ENCODE measurements at places on chromosomes 7 and 10.

DNA sequence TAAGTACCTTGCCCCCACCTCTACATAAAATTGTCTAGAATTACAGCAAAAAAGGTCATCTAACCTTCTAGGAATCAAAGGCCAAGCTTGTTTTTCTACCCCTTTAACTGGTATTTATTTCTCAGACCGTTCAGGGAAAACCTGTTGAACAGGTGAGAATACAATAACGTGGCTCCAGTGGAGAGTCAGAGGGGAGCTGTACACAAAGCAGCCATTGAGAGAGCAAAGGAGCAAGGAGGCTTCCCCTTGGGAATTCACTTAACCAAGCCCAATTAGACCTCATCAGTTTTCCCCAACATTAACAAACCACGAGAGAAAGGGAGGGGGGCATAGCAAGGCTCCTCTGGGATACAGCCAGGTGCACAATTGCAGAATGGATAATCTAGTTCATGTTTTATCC, 101.9 kb downstream of the ELMO1 start:
- no peak for DNase-seq

- no peak for DNase-seq
These were observed 88.9 kb downstream of the SCRN1 start for GRCh38 chr7:29900745-29901144.

GRCh38 chr7:140284062-140284461, 107.3 kb upstream of the KDM7A start:
- DNase-seq, result no peak

- no peak for DNase-seq
These were observed 83.5 kb upstream of the PRKG1 start for GRCh38 chr10:50990568-50991455.

- DNase-seq, result no peak
These were observed 45.9 kb upstream of the DRGX start for GRCh38 chr10:49441488-49442476.

GRCh38 chr10:8360814-8361509, 306.5 kb downstream of the GATA3 start:
- no peak for DNase-seq

DNA sequence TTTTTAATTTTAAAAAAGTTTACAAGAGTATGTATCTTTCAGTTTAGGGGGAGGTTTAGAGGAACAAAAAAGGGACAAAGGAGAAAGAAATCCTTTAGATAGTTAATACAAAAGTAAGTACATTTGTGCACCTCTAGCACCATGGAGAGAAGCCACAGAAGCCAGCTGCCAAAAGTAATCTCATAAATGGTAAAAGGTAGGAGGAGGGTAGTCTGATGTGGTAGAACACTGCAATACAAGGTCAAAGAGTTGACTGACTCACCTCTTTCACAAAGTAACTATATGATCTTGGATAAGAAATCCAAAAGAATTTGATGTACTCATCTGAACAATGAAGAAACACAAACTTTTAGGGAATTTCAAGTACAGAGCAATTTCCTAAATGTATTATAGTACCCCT, 68.1 kb downstream of the CNOT4 start:
- no peak for DNase-seq

DNA sequence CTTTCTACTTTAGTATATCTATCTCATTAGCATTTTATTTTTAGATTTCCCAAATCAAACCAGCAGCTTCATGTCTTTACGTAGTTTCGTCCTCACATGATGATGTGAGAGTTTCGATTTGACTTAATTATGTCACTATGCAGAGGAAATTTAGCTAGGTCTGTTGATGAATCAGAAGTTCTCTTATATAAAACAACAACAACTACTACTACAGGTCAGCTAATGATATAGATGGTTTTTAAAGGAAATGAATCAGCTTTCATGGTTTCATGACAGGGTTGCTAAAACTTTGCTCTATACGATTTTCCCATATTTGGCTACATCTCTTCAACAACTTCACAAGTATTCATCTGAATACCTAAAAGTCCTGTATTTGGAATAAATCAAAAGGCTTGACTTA, 28.6 kb downstream of the JAZF1 start:
- no peak for DNase-seq

GRCh38 chr7:3068530-3068929, 24.9 kb upstream of the CARD11 start:
- no peak for DNase-seq

All from T-helper 9 cell (primary cell).